CD4-positive, alpha-beta T cell treated with Interleukin-10 for 1 hour (primary cell): ENCODE measurements at places on chromosomes 7 and 10.

DNA sequence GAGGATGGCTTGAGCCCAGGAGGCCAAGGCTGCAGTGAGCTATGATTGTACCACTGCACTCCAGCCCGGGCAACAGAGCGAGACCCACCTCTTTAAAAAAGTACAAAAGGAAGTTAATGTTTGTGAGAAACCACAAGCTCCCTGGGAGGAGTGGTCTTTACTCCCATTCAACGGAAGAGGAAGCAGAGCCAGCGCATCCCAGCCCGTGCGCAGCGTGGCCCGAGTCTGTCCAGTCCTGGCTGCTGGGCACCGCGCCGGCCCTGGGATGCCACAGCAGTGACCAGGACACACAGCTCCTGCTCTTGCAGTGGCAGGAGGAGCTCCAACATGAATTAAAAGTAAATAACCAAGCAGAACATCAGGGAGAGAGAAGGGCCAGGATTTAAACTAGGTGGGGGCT lies 68.4 kb downstream of the ELFN1 start:
- no peak for DNase-seq

DNA sequence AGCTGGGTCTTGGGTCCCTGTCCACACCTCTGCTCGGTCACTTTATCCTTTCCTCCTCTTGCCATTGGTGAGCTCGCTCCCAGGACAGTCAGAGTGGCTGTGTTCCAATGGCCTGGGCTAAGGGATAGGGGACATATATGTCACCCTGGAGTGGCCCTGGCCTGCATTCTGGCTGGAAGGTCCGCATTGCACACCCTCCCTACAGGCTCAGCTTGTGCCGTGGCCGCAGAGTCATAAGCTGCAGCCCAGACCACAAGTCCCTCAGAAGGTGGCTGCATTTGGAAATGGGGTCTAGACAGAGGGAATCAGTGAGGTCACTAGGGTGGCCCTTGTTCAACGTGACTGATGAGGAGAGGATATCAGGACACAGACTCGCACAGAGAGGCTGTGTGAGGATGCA lies 363.8 kb upstream of the SHH start:
- no peak for DNase-seq

DNA sequence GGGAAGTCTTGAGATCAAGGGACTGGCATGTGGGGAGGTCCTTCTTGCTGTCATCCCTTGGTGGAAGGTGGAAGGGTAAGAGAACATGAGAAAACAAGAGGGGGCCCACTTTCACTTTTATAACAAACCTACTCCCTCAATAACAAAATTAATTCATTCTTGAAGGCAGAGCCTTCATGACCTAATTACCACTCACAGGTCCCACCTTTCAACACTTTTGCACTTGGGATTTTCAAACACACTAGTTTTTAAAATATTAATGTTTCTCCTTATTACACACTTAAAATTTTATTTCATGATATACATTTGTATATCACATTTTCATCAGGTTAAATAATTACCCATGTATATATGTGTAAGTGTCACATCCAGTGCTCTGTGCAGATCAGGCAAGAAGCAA lies 2.0 kb downstream of the ST7 start:
- no peak for DNase-seq

DNA sequence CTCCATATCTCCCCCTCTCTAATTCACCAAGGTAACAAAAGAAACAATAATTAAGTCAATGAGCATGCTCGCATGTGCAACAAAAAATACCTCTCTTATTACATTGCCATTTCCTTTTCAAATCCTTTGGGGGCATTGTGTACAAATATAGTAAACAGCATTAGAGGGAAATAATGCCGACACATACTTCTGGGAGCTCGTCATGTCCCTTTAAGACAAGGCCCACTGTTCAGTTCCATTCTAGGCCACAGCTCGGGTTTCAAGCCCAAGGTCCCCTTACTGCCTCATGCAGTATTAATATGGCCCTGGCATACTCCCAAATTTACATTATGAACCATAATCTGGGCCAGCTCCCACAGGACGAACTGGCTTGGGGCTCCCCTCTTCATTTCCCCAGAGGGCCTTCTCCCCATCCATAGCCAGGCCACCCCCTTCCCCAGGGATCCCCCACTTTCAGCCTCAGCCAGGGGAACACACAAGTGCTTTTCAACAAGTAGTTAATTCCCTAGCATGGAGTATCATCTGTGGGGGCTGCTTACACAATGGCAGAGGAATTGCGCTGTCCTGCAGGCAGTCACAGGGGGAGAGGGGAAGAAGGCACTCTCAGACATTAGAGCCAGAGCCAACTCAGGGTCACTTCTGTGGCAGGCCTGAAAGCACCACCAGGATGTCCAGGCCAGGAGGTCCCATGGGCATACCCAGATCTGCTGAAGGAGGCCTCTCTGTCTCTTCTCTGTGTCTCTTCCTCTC lies 110.6 kb downstream of the KCNMA1 start:
- no peak for DNase-seq

GRCh38 chr10:48798481-48799254 lies 114.0 kb downstream of the WDFY4 start:
- no peak for DNase-seq

DNA sequence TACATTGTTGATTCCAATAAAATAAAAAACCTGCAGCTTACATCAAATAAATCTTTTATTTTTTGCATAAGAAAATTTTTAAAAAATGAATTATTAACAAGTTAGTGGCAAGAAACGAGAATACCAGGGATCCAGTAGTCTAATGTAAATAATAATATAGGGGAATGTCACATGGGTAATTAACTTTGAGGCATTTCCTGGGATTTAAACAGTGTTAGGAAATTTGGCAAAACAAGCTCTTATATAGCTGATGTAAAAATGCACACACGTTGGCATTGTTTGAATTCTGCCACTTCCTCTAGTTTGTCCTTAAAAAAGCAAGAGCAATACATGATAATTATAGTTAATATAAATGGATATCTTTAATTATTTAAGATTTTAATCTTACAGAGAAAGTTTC lies 768.6 kb downstream of the CNTNAP2 start:
- no peak for DNase-seq
